ENCODE measurements at places on chromosomes 7 and 10.
A peak's percentile ranks its signal among the peaks of the same experiment; 100 is the strongest.

DNA sequence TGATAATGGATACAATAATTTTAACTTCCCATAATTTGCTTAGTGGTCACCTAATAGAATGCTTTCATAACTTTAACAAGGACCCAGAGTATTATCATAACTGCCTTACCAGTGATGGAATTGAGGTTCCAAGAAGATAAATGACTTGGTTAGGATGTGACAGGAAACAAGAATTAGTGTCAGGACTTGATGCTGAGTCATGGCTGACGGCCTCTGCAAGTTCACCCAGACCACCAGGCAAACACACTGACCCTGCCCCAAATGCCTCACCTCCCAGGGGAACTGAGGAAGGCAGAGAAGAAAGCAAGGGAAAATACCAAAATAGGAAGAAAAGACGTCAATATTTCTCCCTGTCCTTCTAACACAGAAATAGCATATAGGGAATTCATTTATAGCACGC, 636.3 kb downstream of the PARD3 start:
- H3K4me3 ChIP-seq = no peak overlapping the region
- peaks cover 3% of the 10 kb centered on the region for H3K27me3 ChIP-seq
- DNase-seq = no peak
- H3K4me1 ChIP-seq = no peaks in the 10 kb centered on the region
- H3K27ac ChIP-seq = no peak overlapping the region
- H3K36me3 ChIP-seq = no peaks in the 10 kb centered on the region

- H3K27me3 ChIP-seq = no peaks in the 10 kb centered on the region
- no peak overlapping the region for H3K27ac ChIP-seq
- H3K4me3 ChIP-seq = no peak overlapping the region
- H3K4me1 ChIP-seq = no peaks in the 10 kb centered on the region
- H3K36me3 ChIP-seq = no peaks in the 10 kb centered on the region
These were observed 531.7 kb downstream of the PTPRN2 start for GRCh38 chr7:158055726-158056510.

DNA sequence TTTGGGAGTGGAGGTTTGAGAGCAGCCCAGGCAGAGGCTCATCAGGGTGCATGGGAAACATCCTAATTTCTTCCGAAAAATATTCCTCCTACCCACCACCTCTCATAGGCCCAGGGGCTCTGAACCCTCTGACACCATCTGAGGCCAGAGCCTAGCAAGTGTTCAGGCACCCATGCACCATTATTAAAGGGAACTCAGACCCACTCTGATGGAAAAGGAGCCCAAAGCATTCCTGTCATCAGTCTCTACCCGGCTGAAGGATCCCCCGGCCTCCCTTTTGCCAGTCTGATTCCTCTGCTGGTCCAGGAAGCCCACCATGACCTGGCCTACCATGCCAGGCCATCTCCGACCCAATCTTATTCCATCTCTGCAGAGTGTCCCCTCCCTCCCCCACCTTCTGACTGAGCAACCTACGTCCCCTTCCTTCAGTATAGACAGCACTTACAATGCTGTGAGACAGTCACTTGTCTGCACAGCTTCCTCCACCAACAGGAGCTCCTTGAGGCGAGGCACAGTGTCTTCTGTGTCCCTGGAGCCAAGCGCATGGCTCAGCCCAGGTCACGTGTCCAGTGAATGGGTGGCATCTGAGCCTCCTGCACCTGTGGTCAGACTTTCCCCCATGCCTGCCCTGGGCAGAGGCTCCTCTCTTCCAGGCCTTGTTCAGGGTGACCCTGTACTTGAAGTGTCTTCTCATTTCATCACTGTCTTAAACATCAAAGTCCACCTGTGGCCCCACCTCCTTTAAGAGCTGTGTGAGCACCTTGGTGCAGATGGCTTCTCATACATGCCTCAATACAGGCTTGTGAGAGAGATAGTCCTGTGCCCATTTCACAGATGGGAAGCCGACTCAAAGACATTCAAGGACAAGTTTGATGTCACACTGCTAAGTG, 889 bp upstream of the GPR15LG start:
- no peak for DNase-seq
- no peak overlapping the region for H3K4me3 ChIP-seq
- no peaks in the 10 kb centered on the region for H3K27me3 ChIP-seq
- no peak overlapping the region for H3K27ac ChIP-seq

- peak; percentile 92 for DNase-seq
- H3K4me3 ChIP-seq = peak overlapping the region; percentile 90
- no peaks in the 10 kb centered on the region for H3K36me3 ChIP-seq
- H3K27ac ChIP-seq = peak overlapping the region; percentile 58
These were observed 109.4 kb upstream of the LANCL2 start for GRCh38 chr7:55255496-55256445.

GRCh38 chr10:73967022-73967429, 30.9 kb upstream of the VCL start:
- peaks cover 11% of the 10 kb centered on the region for H3K27me3 ChIP-seq
- no peak overlapping the region for H3K4me3 ChIP-seq
- no peaks in the 10 kb centered on the region for H3K36me3 ChIP-seq
- H3K27ac ChIP-seq = no peak overlapping the region
- H3K4me1 ChIP-seq = no peaks in the 10 kb centered on the region

DNA sequence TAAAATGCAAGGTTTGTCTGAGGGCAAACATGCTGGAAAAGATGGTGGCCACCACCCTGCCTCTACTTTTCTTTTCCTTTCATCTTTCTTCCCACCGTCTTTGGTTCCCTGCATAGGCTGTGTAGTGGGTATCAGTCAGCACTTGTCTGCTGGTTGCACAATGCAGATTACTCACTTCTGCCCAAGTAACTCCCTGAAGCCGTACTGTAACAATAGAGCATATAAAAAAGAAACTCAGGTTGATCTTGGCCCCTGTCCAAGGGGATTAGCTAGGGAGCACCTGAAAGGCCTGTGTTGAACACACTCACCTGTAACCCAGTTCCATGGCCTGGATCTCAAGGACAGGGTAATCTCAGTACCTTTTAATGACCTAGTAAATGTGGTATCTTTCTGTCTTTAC, 533.0 kb upstream of the GALNT17 start:
- peaks cover 40% of the 10 kb centered on the region for H3K27me3 ChIP-seq
- no peaks in the 10 kb centered on the region for H3K4me1 ChIP-seq
- H3K4me3 ChIP-seq = no peak overlapping the region
- no peak overlapping the region for H3K27ac ChIP-seq
- H3K36me3 ChIP-seq = no peaks in the 10 kb centered on the region

DNA sequence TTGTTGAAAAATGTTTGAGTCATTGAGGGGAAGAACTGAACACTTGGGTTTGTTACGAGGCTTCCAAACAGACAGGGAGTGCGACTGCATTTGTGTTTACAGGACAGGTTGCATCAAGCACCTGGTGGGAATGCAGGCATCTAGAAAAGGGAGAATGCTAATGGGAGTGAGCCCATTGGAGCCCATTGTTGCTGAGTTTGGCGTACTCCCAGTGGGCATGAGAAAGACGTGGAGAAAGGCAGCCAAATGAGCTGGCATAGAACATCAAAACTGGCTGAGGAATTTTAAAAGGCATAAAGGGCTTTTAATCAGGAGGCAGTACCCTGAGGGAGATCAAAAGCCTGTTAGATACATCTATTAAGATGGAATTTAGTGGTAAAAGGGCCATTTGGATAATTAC, 171.6 kb upstream of the NPSR1 start:
- no peak overlapping the region for H3K27ac ChIP-seq
- no peak overlapping the region for H3K4me3 ChIP-seq
- no peaks in the 10 kb centered on the region for H3K4me1 ChIP-seq
- H3K27me3 ChIP-seq = no peaks in the 10 kb centered on the region
- DNase-seq = no peak

DNA sequence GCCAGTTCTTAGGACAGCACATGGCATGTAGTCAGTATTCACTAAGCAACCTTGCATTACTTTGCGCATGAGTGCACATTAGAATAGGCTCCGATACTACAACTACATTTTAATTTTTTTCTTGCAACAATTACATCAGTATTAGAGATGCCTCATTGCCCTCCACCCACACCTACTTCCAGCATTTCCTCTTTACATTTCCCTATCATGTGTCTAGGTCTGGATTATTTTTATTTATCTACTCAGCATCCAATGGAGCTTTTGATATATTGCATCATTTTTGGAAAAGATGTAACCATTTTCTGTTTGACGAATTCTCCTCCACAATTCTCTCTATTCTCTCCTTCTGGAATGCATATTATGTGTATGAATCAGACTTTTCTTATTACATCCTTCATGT, 258.2 kb upstream of the GLI3 start:
- no peaks in the 10 kb centered on the region for H3K36me3 ChIP-seq
- DNase-seq = no peak
- H3K27me3 ChIP-seq = peaks cover 15% of the 10 kb centered on the region
- H3K4me1 ChIP-seq = peaks cover 6% of the 10 kb centered on the region
- no peak overlapping the region for H3K27ac ChIP-seq

DNA sequence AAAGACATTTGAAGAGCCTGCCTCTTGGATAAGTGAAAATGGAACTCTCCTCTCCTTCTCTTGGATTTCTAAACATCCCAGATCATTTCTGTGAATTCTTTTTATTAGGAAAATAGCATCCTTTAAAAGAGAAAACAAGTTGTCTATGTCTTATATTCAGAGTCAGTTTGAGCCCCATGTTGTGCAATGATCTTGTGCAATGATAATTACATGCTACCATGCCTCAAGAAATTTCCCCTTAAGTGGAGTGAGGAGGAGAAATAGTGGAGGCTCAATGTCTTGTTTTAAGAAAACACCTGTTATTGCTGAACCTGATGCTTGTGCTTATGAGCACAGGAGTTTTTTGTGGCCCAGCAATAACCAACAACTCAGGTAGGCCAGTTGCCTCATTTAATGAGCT, 103.6 kb downstream of the NPSR1 start:
- H3K4me3 ChIP-seq = no peak overlapping the region
- no peaks in the 10 kb centered on the region for H3K36me3 ChIP-seq
- H3K4me1 ChIP-seq = no peaks in the 10 kb centered on the region
- H3K27me3 ChIP-seq = no peaks in the 10 kb centered on the region
- DNase-seq = no peak
- no peak overlapping the region for H3K27ac ChIP-seq

GRCh38 chr7:143728333-143728862, 29.1 kb downstream of the CTAGE6 start:
- H3K4me1 ChIP-seq = peaks cover 3% of the 10 kb centered on the region
- H3K4me3 ChIP-seq = no peak overlapping the region
- no peaks in the 10 kb centered on the region for H3K27me3 ChIP-seq

DNA sequence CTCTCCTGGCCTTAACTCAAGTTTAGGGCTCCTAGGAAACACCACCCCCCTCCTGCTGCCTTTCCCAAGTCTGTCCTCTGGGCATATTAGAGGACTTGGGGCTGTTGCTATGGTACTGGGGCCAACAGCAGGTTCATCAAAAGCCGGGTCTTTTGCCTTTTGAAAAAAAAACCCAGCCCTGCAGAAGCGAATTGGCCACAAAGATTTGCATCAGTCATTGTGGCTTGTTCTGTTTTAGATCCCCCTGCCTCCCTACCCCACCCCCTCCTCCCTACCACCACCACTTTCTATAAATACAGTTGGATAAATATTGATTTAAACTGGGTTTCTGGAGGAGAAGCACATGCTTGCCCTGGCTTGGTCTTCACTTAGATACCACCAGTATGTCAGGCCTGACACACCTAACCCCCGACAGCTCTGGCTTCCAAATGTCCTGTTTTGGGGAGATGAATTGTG, 7.0 kb downstream of the MXI1 start:
- peaks cover 67% of the 10 kb centered on the region for H3K4me1 ChIP-seq
- peak; percentile 78 for DNase-seq
- no peaks in the 10 kb centered on the region for H3K27me3 ChIP-seq
- H3K27ac ChIP-seq = no peak overlapping the region
